ENCODE measurements at places on chromosomes 7 and 10. TPM values are rescaled to one million over a fixed set of nuclear protein-coding genes. Genes with fewer than 3 reads are reported as not detected.

ICA1 gene
- 33.3 TPM for polyA plus RNA-seq

FAM20C gene
- 55.7 TPM for polyA plus RNA-seq

GNAT3 gene
- polyA plus RNA-seq, result not detected

GNAI1 gene
- polyA plus RNA-seq, result 97.4 TPM

GRID1 gene
- polyA plus RNA-seq, result 1.9 TPM

CBX3 gene
- polyA plus RNA-seq, result 323 TPM

CALN1 gene
- 0.92 TPM for polyA plus RNA-seq

DRGX gene
- 0.15 TPM for polyA plus RNA-seq

EPC1 gene
- polyA plus RNA-seq, result 63.3 TPM

SHTN1 gene
- polyA plus RNA-seq, result 23.8 TPM

NEUROD6 gene
- polyA plus RNA-seq, result not detected

EBLN1 gene
- polyA plus RNA-seq, result 0.15 TPM

DNA sequence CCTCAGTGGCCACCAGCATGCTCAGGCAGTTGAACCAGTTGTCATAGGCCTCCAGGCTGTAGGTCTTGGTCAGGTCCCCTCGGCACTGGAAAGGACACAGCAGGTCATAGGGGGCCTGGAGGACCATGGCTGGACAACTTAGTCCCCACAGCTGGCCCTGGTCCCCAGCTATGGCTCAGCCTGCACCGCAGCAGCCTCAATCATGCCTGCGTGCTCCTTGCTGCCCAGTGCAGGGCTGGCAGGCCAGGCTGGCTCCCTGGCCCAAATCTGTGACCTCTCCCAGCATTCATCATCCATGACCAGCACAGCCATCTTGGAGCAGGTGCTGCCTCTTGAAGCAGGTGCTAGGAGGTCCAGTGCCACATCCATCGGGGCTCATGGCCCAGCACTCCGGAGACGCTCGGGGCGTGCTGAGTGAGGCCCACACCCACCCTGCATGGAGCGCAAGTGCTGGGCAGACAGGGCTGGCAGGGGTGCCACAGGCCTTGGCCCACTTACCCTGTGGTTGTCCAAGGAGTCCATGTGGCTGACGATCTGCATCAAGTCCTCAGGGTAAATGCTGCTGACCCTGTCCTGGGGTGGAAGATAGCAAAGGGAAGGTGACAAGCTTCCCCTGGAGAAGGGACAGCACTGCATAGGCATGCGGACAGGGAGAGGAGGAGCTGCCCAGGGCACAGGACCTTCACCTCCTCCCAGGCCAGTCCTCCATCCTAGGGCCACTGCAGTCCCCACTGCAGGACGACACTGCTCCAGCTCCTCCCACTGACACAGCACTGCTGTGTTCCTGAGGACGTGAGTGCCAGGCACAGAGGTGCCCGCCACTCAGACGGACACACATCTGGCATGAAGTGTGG lies 61.7 kb downstream of the CSGALNACT2 start:
- DNase-seq, result no peak

- DNase-seq, result no peak
These were observed 15.0 kb upstream of the ARMC3 start for GRCh38 chr10:22912763-22913384.

- no peak for DNase-seq
These were observed 1.4 kb upstream of the GIMAP5 start for GRCh38 chr7:150735596-150736358.

DNA sequence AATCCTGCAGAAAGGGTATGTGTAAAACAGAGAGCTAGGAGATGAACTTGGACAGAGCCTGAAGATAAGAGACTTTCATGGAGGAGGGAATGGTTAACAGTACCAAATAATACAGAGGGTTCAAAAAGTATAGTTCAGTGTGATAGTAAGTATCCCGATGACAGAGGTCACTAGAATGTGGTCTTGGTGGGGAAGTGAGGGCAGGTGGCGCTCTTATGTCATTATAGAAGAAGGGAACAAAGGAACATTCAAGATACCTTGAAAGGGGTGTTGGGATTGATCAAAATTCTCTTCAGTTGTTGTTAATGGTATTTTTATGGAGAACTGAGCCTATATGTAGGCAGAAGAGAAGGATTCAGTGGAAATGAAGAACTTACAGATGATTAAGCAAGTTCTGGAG lies 312.5 kb downstream of the SUGCT start:
- no peak for DNase-seq

GRCh38 chr10:36033808-36034207 lies 391.7 kb upstream of the FZD8 start:
- no peak for DNase-seq

DNA sequence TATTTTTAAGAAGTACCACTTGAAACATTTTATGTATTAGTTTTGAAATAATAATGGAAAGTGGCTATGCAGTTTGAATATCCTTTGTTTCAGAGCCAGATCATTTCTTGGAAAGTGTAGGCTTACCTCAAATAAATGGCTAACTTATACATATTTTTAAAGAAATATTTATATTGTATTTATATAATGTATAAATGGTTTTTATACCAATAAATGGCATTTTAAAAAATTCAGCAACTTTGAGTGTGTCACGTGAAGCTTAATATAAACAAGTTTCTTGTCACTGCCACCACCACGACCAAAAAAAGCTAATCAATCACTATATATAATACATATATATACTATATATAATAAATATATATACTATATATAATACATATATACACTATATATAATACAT lies 4.8 kb downstream of the IL6 start:
- DNase-seq, result no peak

DNA sequence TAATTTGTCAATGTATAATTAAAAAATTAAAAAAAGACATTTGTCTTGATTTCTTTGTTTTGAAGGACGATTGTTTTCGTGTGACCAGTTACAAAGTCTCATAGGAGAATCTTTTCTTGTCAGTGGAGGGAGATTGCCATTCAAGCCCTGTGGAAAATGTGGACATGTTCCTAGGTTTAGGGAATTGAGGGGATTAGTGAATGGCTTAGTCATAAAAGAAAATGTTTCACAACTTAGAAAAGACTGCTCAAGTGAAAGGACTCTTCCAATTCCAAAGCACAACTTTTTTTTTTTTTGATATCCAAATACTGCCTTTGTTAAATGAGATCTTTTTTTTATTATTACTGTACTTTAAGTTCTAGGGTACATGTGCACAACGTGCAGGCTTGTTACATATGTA lies 140.7 kb upstream of the HABP2 start:
- no peak for DNase-seq

GRCh38 chr10:78478919-78479318 lies 445.3 kb downstream of the RPS24 start:
- no peak for DNase-seq

DNA sequence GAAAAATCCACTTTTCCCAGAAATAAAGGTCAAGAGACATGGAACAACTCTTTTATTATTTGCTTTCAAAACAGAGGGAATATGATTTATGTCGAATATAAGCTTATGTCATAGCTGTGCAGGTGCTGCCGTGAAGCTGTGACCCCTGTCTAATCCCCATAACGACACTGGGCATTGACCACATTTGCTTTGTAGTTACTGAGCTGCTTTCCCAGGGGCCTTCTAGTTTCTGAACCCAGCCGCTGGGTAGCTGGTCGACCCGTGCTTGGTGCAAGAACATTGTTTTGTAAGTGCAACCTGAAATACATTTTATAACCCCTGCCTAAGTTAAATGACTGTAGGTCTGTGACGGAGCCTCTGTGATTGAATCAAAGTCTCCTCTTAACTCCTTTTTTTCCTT lies 144.9 kb upstream of the HDAC9 start:
- no peak for DNase-seq

DNA sequence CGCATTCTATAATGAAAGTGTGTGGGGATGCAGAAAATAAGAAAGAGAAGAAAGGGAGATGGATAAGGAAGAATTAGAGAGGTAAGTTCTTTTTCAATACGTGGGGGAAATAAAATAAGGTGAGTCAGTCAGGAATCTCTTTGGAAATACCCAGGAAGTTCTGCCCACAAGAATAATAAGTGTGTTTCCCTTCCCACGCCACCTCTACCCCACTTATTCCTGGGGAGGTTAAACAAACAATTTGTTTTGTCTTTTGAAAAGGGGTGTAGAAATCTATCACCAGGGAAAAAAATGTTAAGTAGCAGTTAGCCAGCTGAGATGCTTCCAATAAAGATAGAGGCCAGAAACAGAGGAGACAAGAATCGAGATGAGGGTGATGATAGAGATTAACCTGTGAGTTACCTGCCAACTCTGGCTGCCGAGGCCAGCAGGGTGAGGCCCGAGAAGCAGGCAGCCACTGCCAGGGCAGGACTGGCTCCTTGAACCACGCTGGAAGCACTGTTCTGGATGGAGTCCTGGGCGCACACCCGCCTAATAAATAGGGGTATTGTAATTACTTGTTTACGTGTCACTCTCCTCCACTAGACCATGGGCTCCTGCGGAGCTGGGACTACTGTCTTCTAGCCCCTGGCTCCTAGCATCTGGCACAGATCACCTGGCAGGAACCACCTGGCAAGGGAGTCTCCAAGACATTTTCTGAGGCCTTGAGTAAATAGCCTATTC lies 191.3 kb downstream of the FGFR2 start:
- no peak for DNase-seq

GRCh38 chr10:122733443-122733842 lies 33.8 kb upstream of the C10orf120 start:
- DNase-seq, result no peak

DNA sequence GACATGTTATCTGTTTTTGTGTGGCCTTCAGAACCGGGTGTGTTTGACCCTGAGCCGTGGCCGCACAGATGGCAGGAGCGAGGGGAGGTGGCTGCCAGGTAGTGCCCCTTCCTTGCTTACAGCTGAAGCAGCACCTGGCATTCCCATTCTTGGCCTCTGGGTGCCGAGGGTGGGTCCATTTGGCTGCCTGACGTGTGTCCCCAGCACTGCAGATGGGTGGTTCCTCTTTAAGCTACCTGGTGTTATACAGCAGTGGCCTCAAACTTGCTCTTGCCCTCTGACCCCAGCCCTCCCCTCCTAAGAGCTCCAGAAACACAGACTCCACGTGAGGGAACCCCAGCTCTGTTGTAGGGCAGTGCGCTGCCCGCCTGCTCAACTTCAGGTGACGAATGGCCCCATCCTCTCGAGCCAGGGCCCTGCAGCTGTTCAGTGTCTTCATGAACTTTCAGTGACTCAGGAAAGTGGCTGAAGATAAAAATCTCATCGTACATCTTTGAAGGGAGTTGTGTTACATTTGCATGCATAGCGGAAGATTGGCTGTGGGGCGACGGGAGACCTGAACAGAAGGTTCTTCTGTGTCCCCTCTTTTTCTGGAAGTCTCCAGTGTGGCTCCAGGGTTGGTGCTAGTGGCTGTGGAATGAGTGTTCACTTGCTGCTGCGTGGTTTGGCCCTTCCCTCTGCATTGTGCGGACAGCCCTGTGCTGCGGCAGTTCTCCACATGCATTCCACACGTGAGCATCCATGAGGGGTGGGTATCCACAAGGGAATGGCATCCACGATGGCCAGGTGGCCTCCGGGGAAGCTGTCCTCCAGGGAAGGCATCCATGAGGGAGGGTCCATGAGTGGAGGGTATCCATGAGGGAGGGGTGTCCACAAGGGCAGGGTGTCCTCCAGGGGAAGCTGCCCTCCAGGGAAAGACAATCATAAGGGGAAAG lies 91.6 kb downstream of the INPP5A start:
- DNase-seq, result no peak

Data from left renal pelvis (tissue), 4 donors.